Stimulated activated CD4-positive, alpha-beta T cell treated with anti-CD3 and anti-CD28 coated beads, Interleukin-4, amount 100 ng/mL, for 1 hour (primary cell): ENCODE measurements at places on chromosomes 13 and 19.
A peak's percentile ranks its signal among the peaks of the same experiment; 100 is the strongest.

GRCh38 chr13:111317571-111318345 lies 2.7 kb upstream of the TEX29 start:
- DNase-seq = no peak

DNA sequence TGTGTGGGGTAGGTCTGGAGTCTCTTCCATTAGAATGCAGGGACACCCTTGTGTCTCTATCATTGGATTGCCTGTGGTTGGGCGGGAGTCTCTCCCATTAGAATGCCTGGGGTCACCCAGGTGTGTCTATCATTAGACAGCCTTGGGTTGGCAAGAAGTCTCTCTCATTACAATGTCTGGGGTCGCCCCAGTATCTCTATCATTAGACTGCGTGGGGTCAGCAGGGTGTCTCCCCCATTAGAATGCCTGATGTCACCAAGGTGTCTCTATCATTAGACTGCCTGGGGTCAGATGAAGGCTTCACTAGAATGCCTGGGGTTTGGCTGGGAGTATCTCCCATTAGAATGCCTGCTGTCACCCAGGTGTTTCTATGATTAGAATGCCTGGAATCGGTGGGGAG lies 1539.0 kb downstream of the UQCRFS1 start:
- no peak for DNase-seq

DNA sequence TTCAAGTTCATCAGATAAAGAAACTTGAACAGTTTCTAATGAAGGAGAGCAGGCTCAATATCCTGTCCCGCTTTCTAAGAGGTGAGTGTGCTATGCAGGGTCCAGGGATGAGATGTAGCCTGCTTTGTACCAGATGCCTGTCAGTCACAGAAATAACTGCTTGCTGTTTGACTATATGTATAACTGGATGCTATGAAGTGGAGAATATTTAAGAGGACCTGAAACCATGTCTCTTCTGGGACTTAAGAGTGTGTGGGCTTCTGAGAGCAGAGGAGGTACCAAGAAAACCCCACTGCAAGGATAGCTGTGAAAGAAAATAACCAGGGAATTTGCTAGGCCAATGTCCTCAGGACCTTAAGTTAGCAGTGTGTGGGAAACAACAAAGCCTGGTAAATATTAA lies 246.3 kb upstream of the RFC3 start:
- DNase-seq = no peak

DNA sequence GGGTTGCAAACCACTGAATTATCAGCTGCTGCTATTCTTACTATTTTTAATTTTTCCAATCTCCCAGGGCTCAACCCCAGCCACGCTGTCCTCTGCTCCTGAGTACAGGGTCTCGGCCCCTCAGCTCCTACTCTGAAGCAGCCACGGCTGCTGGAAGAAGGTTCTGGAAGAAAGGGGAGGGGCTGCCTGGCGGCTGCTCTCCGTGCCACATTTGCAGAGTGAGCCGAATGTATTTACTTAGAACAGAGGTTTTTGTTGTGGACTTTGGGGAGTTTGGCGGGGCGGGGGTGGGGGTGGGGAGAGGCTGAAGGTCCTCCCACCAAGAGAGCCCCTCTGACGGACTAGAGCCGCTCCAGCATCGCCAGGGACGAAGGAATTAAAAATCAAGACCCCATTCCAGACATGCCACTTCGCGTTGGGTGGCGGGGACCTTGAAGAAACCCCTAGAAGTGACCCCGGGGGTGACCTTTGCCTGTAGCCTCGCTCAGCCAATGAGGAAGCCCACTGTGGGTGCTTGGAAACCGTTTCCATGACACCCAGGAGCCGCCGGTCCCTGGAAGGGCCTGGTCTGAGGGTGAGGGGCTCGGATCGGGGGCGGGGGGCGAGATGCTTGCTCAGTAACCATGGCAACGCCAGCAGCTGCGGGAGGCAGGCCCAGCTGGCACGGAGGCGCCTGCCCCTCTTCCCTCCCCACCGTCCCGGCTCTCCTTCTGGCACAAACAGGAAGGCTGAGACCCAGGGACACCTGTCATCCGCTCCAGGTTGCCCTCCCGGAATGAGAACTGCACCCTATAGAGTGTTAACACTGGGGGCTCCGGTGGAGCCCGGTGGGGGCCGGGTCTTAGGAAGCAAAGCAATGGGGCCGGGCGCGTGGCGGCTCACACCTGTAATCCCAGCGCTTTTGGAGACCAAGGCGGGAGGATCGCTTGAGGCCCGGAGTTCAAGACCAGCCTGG lies 54.2 kb upstream of the PTPRS start:
- no peak for DNase-seq

DNA sequence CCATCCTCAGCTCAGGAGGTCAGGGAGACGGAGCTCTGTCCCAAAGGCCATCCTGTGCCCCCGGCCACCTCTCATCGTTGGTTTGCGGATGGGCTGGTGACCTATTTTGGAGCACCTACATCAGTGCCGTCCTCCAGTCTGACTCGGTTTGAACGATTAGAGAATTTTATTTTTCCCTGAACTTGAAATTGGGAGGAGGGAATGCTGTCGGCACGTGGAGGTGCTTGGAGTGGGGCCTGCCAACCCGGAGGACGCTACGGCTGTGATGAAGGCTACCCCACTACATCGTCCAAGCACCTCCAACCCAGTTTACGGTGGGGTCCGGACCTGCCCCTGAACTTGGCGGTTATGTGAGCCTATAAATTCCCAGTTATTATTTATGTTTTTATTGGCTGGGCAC lies 3.0 kb upstream of the ZNF554 start:
- DNase-seq = no peak

DNA sequence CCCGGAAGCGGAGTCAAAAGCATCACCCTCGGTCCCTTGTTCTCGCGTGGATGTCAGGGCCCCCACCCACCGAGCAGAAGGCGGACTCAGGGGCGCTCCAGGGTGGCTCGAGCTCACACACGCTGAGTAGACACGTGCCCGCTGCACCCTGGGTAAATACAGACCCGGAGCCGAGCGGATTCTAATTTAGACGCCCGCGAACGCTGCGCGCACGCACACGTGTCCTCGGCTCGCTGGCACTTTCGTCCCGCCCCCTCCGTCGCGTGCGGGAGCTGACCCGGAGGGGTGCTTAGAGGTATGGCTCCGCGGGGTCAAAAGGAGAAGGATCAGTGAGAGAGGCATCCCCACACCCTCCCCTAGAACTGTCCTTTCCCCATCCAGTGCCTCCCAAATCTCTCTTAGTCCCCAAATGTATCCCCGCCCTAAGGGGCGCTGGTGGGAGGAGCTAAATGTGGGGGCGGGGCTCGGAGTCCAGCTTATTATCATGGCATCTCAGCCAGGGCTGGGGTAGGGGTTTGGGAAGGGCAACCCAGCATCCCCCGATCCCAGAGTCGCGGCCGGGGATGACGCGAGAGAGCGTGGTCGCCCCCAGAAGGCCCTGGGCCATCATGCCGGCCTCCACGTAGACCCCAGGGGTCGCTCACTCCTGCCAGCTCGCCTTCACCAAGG lies 451 bp upstream of the ICAM5 start:
- peak; percentile 72 for DNase-seq

DNA sequence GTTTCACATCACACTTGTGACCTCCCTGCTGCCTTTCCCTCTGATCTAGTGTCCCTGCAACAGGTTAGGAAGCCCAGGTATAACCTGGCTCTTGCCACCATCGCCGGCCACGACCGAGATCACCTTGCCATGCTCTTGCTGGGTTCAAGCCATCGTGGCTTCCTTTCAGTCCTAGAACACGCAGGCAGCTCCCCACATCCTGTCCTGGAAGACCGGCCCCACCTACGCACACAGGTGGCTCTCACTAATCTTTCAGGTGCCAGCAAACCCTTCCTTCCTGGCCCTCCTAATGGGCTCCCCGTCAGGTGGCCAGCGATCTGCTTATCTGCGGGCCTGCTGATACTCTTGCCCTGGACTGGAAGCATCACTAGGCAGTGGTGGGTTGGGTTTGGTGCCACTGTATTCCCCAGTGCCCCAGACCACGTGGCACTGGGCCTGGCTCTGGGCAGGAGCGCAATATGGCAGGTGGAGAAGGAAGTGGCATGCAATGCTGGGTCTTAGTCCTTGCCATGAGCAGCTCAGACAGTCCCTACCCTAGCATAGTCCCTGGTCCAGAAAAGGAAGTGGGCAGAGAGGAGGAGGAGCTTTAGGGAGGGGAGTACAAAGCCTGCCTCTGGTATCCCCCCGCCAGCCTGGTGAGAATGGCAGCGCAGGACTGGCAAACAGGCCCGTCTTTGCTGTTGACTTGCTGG lies 11.8 kb downstream of the PPP1R37 start:
- DNase-seq = no peak

- DNase-seq = no peak
These were observed 17.6 kb downstream of the ACOD1 start for GRCh38 chr13:76965759-76966421.

DNA sequence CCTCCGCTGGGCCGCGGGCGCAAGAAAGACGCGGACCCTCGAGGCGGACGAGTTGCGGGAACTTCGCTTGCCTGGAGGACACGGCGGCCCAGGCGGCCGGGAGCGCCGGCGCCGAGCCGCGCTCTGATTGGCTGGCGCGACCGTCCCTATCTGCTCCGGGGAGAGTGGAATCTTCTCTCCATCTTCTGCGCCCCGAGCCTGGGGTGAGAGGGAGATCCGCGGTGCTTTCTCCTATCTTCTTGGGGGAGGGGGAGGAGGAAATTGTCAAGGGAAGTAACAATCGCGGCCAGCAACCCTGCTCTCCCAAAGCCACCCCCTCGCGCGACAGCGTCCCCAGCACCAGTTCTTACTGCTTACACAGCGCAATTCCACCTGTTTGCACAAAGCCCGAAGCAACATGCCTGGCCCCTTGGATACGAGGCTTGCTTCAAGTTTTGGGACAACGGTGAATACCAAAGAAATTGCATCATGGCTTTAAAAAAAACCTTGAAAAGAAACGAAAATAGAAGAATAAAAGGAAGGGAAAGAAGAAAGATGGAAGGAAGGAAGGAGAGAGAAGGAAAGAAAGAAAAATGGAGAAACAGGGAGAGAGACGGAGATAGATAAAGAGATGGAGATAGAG lies 4.8 kb downstream of the SOX21 start:
- no peak for DNase-seq

GRCh38 chr19:15197942-15198341 lies 2.9 kb downstream of the NOTCH3 start:
- DNase-seq = no peak

DNA sequence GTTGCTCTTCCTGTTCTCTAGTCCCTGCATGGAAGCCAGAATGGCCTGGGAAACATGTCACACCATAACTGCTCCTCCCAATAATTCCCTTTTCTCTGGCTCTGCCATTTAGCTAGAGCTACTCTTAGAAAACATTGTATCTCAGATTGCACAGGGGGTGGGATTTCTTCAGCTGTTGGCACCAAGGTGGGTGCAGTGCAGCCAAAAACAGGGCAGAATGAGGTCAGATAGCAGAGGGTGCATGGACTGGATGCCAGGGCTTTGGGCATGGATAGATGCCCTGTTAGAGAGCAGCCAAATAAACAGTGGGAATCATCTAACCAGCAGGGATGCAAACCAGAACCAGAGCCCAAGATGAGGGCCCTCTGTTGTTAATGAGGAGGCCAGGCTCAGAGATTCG lies 4.9 kb upstream of the AMER2 start:
- no peak for DNase-seq

GRCh38 chr13:106480351-106480910 lies 55.0 kb downstream of the EFNB2 start:
- DNase-seq = no peak

- DNase-seq = no peak
These were observed 4.6 kb upstream of the SLAIN1 start for GRCh38 chr13:77692746-77693448.

DNA sequence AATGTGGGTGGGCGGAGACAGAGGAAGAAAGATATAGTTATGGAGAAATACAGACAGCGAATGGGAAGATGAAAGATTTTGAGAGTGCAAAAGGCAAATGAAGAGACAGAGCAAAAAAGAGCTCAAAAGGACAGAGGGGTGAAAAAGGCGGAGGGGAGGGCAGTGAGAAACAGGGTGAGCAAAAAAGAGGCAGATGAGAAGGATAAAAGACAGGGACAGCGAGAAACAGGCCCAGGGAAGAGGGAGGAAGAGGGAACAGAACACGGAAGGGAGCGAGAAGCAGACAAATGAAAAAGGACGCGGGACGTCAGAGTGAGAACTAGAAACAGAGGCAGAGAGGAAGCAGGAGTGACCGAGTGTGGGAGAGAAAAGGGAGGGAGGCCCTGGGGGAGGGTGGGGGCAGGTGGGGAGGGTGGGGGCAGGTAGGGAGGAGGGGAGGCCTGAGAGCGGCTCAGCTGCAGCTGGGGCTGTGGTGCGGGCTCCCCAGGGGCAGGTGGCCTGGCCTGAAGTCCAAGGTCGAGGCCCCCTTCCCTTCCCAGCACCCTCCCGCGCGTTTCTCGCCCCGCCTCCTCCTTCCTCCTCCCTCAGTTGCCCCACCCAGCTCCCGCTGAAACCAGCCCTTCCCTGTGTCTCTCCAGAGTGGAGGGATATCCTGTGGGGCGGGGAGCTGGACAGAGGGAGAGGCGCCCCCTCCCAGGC lies 2.9 kb downstream of the KLK1 start:
- DNase-seq = no peak

- no peak for DNase-seq
These were observed 40.4 kb downstream of the INTS6 start for GRCh38 chr13:51412431-51412830.

- DNase-seq = no peak
These were observed 50.4 kb downstream of the GPR12 start for GRCh38 chr13:26710166-26710565.

DNA sequence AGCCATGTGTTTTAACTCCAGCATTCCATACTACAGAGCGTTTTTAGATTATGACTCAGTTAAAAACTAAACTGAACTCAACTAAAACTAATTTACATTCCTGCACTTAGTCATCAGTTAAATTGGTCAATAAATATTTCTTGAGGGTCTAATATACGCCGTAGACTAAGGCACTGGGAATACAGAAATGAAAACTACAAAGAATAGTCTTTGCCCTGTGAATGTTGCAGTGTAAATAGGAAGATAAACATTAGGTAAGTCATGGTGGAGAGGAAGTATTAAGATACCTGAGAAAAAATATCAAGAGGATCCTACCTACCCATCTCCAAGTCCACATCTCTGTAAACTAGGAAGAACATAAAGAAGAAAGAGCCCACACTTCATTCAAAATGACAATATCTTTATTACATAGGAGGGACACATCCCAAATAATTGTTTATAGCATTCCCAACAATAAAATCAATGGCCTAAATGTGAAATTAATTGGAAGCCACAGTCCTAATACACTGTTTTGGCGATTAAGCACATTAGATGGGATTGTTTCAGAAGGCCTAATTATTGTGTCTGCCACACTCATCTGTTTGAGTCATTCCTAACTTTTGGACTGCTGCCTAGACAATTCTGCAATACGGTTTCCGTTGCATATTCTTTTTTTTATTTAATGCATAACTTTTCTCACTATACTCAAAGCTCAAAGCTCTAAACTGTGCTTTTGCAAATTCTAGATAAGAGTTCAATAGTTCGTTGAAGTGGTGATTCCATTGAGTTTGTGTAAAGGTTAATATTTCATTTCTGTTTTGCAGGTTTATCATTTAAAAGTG lies 52.9 kb downstream of the MBNL2 start:
- no peak for DNase-seq
